ENCODE measurements at places on chromosomes 2 and 18. TPM values are rescaled to one million over a fixed set of nuclear protein-coding genes. Genes with fewer than 3 reads are reported as not detected.

CIDEA gene
- not detected for total RNA-seq

ALLC gene
- not detected for total RNA-seq

- DNase-seq: no peak
These were observed 37.9 kb downstream of the LYPD1 start for GRCh38 chr2:132632000-132632649.

SPATS2L gene
- 35.2 TPM for total RNA-seq

REG1B gene
- total RNA-seq: not detected

FHL2 gene
- total RNA-seq: 11.4 TPM

TUBA3E gene
- total RNA-seq: not detected

- DNase-seq: no peak
These were observed 10.0 kb downstream of the SLC40A1 start for GRCh38 chr2:189570570-189571031.

- no peak for DNase-seq
These were observed 393.5 kb upstream of the RAB12 start for GRCh38 chr18:8215741-8216140.

DNA sequence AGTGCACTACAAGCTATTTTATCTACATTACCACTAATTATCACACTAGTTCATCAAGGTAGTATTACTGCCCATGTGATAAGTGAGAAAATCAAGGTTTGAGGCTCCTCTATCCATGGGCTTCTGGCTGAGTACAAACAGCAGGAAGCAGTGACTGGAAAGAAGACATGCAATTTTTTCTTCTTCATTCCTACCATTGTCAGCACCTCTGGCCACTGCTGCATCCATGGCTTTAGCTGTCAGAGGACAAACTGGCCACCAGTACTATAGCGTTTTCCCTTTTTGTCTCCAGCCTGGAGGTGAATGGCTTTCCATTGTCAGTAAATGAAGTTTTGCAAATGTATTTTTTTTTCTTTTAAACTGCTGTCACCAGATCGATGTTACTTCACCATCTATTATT, 674.9 kb downstream of the LRP1B start:
- no peak for DNase-seq

FKBP7 gene
- 2.0 TPM for total RNA-seq

ARL5A gene
- 72.2 TPM for total RNA-seq

GRCh38 chr2:64250751-64251423, 106.7 kb upstream of the PELI1 start:
- peak; percentile 63 for DNase-seq

GAREM1 gene
- 11.1 TPM for total RNA-seq

CSRNP3 gene
- 8.5 TPM for total RNA-seq

DNA sequence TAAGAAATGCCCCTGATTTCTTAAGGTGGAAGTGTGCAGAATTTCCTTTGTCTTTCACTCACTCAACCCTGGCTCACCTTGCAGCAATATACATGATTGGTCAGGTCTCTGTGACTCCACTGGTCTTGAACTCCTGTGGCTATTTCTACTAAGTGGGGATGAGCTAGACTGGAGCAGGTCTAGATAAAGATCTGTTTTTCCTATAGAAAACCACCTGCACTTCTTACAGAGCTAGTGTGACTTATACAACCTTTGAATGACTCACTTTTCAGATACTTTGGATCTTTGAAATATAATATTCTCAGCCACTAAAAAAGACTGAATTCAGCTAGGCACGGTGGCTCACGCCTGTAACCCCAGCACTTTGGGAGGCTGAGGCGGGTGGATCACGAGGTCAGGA, 98.5 kb upstream of the KCTD1 start:
- DNase-seq: no peak

CCDC74B gene
- 9.2 TPM for total RNA-seq

DQX1 gene
- 1.1 TPM for total RNA-seq

- peak; percentile 35 for DNase-seq
These were observed 41.0 kb downstream of the CROCC2 start for GRCh38 chr2:240947176-240947575.

- DNase-seq: peak; percentile 73
These were observed 4.4 kb upstream of the SMAD7 start for GRCh38 chr18:48954886-48955819.

GRCh38 chr2:208999911-209000310, 423.9 kb upstream of the MAP2 start:
- DNase-seq: no peak

GRCh38 chr2:229586012-229586411, 128.3 kb downstream of the DNER start:
- no peak for DNase-seq

Measured in endodermal cell (in vitro differentiated cells).